ENCODE measurements at places on chromosomes 5 and 9.

DNA sequence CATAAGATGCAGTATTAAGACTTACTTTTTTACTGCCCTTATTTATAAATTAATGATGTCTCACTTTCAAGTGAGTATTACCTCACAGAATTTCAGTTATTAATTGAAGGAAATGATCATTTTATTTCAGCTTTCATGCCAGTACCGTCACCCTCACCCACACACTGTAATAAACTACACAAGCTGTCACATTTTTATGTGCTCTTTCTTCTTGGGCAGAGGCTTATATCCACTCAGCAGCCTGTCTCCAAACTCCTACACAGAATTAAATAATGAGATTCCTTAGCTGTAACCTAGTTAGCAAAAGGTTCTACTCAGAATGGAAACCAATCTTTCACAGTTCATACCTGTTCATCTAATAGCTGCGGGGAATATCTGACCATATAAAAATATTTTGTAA is 1915.8 kb upstream of the CDH6 start:
- no peak for DNase-seq

DNA sequence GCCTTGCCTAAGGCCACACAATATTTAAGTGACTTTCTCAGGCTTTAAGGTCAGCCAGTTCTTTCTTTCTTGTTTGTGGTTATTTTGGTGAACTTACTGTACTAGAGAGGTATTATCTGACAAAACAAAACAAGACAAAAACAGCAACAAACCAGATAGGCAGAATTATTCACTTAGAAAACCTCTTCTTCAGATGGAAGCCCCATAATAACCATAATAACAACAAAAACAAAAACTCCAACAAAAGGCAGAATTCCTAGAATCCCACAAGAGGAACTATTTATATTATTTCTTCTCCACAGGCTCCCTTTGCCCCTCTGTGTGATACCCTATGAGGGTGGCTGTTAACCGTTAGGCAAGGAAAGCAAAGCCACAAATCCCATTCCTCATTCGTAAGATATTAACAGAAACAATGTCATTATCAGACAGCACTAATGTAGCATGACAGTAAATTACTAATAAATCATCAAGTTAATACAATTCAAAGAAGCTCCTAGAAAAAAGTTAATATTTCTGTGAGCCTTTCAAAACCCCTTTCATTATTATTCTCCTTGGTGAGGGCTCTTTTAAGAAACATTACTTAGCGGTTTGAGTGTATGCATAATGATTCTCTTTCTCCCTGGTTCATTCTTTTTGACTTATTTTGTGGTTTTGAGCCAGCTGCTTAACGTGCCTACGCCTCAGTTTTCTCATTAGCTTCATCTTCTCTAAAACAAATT is 274.9 kb downstream of the EFNA5 start:
- DNase-seq = no peak

GRCh38 chr5:1011226-1011631 is 2.6 kb downstream of the NKD2 start:
- DNase-seq = peak; percentile 75

DNA sequence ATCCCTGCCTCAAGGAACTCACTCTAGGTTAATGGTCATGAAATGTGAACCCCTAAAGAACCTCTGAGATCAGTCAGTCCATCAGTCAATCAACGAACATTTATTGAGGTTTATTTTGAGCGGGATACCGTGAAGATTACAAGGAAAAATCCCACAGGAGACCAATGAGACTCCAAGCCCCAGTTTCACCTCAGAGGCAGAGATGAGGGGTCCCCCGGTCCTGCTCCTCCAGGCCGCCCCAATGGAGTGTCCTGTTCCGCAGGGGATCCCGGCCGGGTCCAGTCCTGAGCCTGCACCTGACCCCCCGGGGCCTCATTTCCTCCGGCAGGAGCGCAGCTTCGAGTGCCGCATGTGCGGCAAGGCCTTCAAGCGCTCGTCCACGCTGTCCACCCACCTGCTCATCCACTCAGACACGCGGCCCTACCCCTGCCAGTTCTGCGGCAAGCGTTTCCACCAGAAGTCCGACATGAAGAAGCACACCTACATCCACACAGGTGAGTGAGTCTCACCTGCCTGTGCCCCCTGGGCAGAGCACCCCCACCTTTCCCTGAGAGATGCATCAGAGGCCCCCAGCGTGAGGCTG is 11.0 kb downstream of the GFI1B start:
- DNase-seq = no peak

DNA sequence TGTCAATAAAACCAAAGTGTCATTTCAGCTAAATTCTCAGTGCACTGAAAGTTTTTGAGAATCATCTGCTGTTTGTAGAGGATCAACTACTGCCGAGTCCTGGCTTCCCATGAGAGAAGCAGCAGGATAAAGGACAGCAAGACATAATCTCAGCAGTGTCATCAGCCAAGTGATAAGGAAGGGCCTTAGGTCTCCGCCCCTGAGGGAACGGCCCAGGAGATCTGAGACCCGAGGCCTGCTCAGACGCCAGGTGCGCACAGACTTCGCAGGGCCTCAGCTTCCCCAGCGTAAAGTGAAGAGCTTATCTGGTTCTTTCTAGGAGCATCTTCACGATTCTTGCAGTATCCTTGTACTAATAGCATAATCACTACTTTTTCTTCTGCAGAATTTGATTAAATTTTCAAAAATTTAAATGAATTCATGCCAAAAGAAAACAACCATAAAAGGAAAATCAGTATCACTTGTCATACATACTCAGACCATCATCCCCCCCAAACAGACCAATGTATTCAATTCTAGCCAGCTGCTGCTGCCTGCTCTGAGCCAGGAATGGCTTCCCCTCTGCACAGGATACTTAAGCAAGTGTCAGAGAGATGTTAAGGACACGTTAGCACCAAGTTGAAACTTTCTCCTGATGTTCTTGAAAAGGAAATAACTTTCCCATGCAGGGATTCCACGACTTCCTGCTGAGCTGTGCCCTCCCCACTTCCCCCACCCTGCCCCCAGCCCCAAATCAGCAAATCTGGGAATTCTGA is 2.2 kb downstream of the GFPT2 start:
- no peak for DNase-seq

DNA sequence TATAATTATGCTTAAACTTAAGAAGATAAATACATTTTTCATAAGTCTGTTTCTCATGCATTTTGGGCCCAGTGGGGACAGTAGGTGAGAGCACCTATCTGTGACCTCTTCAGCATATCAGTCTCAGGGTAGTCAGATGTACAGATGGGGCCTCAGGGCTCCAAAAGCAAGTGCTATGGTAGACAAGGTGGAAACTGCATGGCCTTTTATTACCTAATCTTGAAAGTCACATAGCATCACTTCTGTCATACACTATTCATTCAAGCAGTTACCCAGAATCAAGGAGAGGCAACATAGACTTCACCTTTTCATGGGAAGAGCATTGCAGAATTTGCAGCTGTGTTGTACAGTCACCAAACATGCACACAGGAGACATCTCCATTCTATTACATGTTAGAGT is 94.8 kb downstream of the SV2C start:
- no peak for DNase-seq

DNA sequence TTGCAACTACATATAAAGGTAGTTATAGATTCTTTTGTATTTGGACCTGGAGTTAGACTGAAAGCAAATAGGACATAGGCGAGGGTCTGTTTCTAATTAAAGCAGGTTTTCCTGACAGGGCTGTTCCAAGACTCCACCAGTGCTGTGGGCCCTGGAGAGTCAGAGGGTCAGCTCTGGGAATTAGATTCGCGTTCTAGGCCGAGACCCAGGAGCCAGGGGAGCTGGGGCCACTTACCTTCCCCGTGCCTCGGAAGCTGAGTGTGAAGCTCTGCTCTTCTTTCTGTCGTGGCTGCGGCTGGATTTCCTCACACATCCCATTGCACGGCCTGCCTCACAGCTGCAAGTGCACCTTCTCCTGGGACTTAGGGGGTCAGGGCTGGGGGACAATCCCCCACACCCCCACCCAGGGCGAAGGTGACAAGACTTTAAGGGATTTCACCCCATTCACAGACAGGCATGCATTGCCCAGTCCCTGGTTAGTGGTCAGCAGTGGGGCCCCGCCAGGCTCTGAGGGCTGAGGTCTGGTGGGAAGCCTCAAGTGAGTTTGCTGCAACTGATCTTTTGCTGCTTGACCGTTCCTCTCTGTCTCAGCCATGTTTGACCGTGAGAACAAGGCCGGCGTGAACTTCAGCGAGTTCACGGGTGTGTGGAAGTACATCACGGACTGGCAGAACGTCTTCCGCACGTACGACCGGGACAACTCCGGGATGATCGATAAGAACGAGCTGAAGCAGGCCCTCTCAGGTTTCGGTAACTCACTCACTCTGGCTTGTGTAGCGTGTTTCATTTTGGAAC is 15.3 kb upstream of the AHRR start:
- DNase-seq = no peak

GRCh38 chr9:20207176-20207575 is 415.1 kb downstream of the MLLT3 start:
- DNase-seq = no peak

- no peak for DNase-seq
Observed at GRCh38 chr5:78744951-78745534, 96.5 kb upstream of the LHFPL2 start.

GRCh38 chr9:133378408-133378962 is 2.3 kb downstream of the STKLD1 start:
- no peak for DNase-seq

DNA sequence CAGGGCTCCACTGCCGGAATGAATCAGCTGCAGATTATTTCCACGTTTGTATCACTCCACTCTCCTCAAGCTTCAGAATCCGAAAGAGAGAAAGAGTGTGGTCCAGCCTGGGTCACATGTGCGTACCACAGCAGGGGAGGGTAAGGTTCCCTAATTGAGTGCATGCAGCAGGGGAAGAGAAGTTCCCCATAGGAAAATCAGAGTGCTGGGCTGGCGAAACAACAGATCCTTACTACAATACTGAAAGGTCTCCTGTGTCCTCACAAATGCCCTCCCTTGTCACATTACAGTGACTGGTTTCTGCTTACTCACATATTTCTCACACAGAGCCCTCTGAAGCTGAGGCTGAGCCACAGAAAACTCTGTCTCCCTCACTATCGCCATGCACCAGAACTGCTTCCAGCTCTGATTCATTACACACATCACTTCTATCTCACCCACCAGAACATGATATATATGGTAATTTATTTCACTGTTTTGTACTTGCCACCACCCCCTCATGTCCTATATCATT is 532.2 kb upstream of the TUSC1 start:
- DNase-seq = no peak

DNA sequence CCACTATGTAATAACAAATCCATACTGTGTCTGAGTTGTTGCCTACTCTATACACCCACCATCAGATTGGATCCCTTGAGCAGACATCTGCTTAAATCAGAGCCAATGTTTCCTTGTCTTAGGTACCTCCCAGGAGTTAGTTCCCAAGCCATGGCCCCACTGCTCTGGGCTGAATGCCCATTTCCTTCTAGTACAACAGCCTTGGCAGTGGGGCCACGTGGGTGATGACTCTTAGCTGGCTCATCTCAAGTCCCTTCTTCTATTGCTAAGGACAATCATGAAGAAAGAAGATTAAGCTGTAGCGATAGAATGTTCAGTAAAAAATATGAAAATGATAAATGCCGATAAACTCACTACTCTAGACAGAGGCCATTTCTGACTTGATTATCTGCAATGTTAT is 16.6 kb downstream of the PTGR1 start:
- no peak for DNase-seq

DNA sequence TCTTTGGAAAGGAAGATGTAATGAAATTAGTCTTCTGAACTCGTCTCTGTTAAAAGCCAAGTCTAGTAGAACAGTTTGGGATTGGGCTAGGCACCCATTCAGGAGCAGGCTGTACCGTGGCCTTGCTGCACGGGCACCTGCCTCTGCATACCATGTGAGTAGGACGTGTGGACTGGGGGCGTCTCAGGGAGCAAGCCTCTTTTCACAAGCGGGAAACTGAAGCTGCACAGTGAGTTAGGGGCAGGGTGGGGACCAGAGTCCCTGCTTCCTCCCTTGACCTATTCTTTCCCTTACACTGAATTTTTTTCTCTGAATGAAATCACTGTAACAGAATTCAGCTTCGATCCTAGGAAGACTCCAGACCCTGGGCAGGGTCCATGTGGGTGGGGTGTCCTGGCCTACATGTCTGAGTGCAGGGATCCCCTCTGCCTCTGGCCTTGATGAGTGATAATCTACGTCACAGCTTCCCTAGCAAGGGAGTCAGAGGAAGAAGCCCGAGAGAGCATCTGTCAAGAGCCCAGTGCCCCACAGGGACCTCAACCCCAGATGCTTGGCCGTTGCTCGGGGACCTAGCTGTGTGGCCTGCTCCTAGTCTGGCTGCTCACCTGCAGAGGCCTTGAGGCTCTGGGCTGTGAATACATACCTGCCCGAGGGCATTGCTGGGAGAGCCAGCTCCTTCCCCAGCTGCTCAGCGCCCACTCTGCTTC is 15.1 kb downstream of the PHF2 start:
- DNase-seq = no peak

GRCh38 chr5:52956915-52957747 is 32.0 kb upstream of the ITGA2 start:
- no peak for DNase-seq

GRCh38 chr9:135295551-135296300 is 183.9 kb upstream of the PPP1R26 start:
- no peak for DNase-seq

DNA sequence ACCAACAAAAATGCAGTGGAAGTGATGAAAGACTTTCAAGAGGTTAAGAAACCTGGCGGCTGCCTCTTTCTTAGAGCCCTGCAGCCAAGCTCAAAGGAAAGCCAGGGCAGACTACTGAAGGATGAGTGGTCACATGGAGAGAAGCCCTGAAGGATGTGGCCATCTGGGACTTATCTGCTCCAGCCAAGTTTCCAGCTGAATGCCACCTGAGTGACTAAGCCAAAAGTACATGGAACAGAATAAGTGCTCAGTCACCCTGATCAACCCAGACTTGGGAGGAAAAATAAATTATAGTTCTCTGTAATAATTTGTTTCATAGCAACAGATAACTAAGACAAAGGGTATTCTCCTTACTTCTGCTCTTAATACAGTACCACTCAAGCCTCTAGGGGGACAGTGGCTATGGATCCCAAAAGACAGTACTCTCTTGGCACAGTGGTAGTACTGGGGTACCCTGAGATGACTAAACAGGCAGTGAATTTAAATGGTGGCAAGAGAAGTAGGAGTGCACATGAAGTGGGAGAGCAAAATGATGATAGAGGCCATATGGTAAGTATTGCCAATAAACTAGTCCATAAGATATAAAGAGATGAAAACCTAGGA is 182.3 kb downstream of the ELAVL2 start:
- DNase-seq = no peak

GRCh38 chr5:68011801-68012200 is 203.8 kb upstream of the PIK3R1 start:
- no peak for DNase-seq

DNA sequence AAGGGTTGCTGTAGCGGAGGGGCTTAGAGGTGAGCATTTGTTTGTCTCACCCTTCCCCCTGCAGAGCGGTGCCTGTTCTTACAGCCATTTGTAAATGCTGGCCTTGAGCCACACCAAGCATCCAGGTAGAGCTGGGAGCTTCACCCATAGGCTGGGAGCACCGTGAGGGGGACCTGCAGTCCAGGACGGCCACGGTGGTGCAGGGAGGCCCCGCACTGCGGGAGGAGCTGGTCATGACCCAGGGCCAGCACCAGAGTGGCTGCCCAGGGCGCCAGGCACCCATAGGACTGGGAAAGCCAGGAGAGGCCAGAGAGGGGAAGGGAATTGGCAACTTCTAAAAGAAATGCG is 197.3 kb upstream of the ADAMTS16 start:
- DNase-seq = no peak

All from HTR-8/SVneo (cell line).